ENCODE measurements at places on chromosomes 16 and 17.

DNA sequence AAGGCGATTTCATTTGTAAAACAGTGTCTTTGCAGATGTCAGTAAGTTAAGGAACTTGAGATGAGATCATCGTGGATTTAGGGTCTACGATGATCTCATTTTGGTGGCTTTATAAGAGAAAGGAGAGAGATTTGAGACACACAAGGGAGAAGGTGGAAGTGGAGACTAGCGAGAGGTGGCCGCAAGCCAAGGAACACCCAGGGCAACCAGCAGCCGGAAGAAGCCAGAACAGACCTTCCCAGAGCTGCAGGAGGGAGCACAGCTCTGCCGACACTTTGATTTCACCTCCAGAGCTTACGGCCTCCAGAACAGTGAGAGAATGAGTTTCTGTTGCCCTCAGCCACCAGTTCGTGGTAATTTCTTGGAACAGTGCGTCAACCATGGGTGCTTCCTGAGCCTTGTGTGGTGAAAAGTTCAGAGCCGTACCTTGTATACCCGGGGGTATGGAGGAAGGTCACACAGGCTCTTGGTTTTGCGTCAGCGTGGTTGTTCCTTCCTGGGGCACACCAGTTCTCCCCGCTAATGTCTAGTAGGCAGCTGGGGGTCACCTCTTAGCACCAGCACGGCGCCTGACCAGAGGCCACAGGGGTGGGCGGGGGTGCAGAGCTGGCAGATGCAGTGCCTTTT lies 12.9 kb upstream of the SEC14L1 start:
- H3K4me3 ChIP-seq: no peak overlapping the region
- no peaks in the 10 kb centered on the region for H3K36me3 ChIP-seq
- peak overlapping the region; percentile 40 for H3K27ac ChIP-seq
- peak; percentile 66 for DNase-seq
- no peaks in the 10 kb centered on the region for H3K4me1 ChIP-seq

DNA sequence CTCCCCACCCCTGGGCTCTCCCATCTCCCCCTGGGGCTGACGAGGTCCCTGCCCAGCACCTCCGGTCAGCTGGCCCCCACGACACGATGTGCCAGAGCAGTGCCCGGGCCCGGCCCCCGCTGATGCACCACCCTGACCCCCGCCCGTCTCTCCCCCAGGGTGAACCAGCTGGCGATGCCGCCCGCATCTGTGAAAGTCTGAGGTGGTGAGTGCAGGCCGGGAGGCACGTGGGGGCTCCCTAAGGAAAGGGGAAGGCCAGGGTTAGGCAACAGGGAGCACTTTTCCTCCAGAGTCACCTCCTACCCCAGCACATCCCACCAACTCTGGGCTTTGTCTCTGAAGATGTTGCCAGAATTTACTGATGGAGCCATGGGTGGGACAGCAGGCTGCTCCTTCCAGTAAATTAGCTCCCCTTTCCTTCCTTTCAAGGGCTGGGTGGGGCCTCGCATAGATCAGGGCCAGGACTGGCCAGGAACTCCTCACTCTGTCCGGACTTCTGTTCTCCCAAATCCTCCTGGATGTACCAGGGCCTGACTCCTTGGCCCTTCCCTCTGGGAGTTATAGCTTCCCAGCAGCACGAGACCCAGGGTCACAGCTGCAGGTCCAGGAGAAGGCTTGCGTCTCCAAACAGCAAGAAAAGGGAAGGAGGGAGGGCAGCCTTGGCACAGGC lies 18.3 kb downstream of the MYBBP1A start:
- H3K27ac ChIP-seq: no peak overlapping the region
- no peak for DNase-seq
- no peaks in the 10 kb centered on the region for H3K27me3 ChIP-seq
- peaks cover 5% of the 10 kb centered on the region for H3K4me1 ChIP-seq
- H3K4me3 ChIP-seq: no peak overlapping the region

GRCh38 chr16:69237296-69237695 lies 50.3 kb downstream of the SNTB2 start:
- H3K4me1 ChIP-seq: no peaks in the 10 kb centered on the region
- H3K27me3 ChIP-seq: no peaks in the 10 kb centered on the region
- DNase-seq: no peak
- H3K27ac ChIP-seq: no peak overlapping the region
- H3K4me3 ChIP-seq: no peak overlapping the region

DNA sequence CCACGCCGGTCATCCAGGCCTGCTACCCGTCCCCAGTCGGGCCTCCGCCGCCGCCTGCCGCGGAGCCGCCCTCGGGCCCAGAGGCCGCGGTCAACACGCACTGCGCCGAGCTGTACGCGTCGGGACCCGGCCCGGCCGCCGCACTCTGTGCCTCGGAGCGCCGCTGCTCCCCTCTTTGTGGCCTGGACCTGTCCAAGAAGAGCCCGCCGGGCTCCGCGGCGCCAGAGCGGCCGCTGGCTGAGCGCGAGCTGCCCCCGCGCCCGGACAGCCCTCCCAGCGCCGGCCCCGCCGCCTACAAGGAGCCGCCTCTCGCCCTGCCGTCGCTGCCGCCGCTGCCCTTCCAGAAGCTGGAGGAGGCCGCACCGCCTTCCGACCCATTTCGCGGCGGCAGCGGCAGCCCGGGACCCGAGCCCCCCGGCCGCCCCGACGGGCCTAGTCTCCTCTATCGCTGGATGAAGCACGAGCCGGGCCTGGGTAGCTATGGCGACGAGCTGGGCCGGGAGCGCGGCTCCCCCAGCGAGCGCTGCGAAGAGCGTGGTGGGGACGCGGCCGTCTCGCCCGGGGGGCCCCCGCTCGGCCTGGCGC lies 2.4 kb downstream of the HIC1 start:
- peaks cover 13% of the 10 kb centered on the region for H3K4me1 ChIP-seq
- no peak for DNase-seq
- H3K4me3 ChIP-seq: peak overlapping the region; percentile 59
- no peaks in the 10 kb centered on the region for H3K36me3 ChIP-seq

GRCh38 chr16:12158428-12158827 lies 181.9 kb downstream of the SNX29 start:
- no peaks in the 10 kb centered on the region for H3K36me3 ChIP-seq
- H3K27me3 ChIP-seq: no peaks in the 10 kb centered on the region
- no peak for DNase-seq
- H3K27ac ChIP-seq: no peak overlapping the region
- no peaks in the 10 kb centered on the region for H3K4me1 ChIP-seq
- H3K4me3 ChIP-seq: no peak overlapping the region

- no peak overlapping the region for H3K27ac ChIP-seq
- no peak for DNase-seq
- no peak overlapping the region for H3K4me3 ChIP-seq
- no peaks in the 10 kb centered on the region for H3K27me3 ChIP-seq
- peaks cover 8% of the 10 kb centered on the region for H3K36me3 ChIP-seq
These were observed 42.8 kb downstream of the COG7 start for GRCh38 chr16:23410176-23410575.

DNA sequence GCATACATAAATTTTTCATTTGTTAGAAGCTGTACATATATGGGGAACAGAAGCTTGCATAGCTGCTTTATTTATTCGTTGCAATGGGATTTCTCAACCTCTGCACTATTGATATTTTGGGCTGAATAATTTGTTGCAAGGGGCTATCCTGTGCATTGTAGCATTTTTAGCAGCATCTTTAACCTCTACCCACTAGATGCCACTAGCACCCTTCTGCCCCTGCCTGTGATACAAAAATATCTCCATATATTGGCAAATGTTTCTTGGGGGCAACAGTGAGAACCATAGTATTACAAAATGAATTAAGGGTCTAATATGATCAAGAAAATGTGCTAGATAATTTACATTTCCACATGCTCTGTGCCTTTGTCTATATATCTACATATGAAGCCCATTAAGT lies 1401.0 kb downstream of the CDH11 start:
- no peaks in the 10 kb centered on the region for H3K27me3 ChIP-seq
- no peaks in the 10 kb centered on the region for H3K36me3 ChIP-seq
- no peak overlapping the region for H3K4me3 ChIP-seq
- H3K27ac ChIP-seq: no peak overlapping the region

- H3K36me3 ChIP-seq: peaks cover 15% of the 10 kb centered on the region
- H3K4me1 ChIP-seq: no peaks in the 10 kb centered on the region
- no peak overlapping the region for H3K27ac ChIP-seq
- no peak overlapping the region for H3K4me3 ChIP-seq
- H3K27me3 ChIP-seq: no peaks in the 10 kb centered on the region
- DNase-seq: no peak
These were observed 63.8 kb downstream of the SEC14L1 start for GRCh38 chr17:77204536-77204935.

- H3K27ac ChIP-seq: no peak overlapping the region
- H3K4me1 ChIP-seq: no peaks in the 10 kb centered on the region
- DNase-seq: no peak
- no peaks in the 10 kb centered on the region for H3K27me3 ChIP-seq
These were observed 72.3 kb downstream of the CDK5R1 start for GRCh38 chr17:32558997-32559650.

DNA sequence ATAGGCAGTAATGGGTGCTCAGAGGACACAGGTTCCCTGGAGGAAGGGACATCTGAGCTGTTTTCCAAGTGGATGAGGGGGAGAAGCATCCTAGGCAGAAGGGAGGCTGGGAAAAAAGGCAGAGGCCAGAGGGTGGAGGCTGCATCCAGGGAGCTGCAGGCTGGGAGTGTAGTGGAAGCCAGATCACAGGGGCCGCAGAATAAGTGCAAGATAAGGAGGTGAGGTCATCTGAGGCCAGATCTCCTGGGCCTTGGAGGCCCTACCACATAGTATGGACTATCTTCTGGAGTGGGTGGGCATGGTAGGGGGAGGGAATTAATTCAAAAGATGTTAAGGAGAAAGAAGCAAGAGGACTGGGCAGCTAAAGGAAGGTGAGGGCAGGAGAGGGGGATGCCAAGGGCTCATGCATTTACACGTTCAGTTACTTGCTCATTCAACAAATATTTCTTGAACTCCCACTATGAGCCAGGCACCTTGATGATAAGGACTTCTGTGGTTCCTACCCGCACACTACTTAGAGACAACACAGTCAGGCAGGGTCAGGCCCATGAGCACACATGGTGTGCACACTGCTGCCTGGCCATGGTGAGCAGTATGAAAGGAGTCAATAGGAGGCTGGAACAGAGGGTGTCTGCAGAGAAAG lies 2.4 kb upstream of the RIPOR1 start:
- no peak for DNase-seq
- H3K36me3 ChIP-seq: no peaks in the 10 kb centered on the region
- H3K27me3 ChIP-seq: peaks cover 5% of the 10 kb centered on the region

DNA sequence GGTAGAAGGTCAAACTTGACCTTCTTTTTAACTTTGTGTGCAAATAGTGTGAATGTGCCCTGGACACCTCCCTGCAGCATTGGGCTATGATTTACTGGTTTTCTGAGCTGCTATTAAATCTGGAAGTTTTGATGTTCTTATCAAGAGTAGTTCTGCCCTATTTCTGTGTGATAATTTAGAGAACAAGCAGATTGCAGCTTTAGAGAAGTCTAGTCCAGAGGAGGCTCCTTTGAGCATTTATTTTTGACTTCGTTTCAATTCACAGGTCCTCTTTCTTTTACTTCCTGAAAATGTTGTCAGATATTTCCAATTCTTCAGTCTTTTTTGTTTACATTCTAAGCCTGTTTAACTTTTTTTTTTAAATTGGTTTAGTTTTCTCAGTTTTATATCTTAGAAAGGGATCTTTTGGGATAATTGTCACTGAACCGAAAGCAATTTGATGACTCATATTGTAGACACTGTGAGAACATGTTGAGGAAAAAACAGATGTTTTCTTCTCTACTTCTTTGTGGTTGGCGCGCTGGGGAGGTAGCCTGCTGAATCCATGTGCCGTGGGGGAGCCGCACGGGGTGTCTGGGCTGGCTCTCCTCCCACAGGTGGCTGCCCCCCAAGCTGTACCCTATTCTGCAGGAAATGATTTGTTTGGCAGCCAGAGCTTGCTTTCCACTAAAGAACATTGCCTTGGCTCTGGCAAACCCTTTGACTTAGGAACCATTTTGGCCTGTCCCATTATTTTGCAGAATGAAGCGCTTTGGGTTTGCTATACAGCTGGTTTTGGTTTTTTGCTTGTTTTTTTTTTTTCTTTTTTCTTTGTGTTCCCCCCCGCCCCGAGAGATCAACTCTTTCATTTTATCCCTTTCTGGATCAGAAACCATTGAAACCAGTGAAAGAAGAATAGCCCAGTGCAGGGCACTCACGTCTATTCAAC lies 53.4 kb downstream of the MFSD11 start:
- no peak overlapping the region for H3K27ac ChIP-seq
- H3K4me1 ChIP-seq: no peaks in the 10 kb centered on the region
- no peaks in the 10 kb centered on the region for H3K27me3 ChIP-seq
- DNase-seq: no peak

DNA sequence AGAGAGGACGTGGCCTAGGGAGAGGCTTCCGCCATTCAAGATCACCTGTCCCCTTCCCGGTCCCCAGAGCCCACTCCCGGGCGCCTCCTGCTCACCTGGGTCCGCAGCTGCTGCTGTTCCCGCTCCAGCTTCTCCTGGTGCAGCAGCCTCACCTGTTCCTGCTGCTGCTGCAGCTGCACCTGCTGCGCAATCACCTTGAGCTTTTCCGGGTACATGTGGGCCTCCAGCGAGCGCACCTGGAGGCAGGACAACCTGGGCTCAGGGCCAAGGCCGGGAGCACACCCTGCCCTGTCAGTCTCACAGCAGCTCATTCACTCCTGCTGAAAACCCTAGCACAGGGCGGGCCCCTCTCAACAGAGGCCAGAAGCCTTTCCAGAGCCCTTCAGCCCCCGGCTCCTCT lies 12.5 kb downstream of the TFAP4 start:
- H3K36me3 ChIP-seq: no peaks in the 10 kb centered on the region
- H3K27me3 ChIP-seq: no peaks in the 10 kb centered on the region
- no peak overlapping the region for H3K4me3 ChIP-seq
- H3K4me1 ChIP-seq: peaks cover 4% of the 10 kb centered on the region

DNA sequence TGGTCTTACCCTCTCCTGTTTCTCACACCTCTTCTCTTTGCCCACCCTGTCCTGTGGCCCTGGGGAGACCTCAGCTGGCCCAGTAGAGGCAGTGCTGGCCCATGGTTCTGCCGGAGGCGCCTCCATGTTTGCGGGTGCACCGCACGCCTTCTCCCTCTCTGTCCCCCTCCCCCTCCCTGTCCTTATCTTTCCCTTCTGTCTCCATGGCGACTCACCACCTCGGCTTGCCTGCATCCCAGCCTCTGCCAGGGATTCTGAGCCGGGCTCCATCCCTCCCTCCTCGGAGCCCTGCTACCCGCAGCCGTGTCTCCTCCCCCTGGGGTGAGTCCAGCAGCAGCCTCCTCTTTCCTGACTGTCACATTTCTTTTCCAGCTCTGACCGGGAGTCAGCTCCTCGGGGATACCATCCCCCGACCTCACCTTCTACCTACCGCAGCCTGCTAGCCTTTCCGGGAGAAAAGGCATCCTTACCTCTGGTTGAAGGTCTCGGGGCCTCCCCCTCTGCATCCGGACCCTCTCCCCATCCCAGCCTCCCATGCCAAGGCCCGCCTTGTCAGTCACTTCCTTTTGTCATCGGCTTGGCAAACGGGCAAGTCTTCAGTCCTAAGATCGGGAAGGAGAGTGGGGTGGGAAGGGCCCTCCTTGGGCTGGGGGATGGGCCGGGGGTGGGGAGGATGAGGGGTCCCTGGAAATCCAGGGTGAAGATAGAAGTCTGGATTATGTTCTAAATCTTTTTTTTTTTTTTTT lies at the start of gene RNF112:
RNF112 (plus strand) TSS at position 358 of the 746 bp plus-strand sequence; CDS start at position 535, 177 bp downstream.
- H3K4me3 ChIP-seq: no peak within 1 kb of the TSS
- H3K27me3 ChIP-seq: no peaks in the 10 kb centered on the region
- no peak for DNase-seq
- no peaks in the 10 kb centered on the region for H3K4me1 ChIP-seq
- H3K27ac ChIP-seq: no peak within 1 kb of the TSS

- DNase-seq: no peak
- H3K36me3 ChIP-seq: no peaks in the 10 kb centered on the region
- H3K4me3 ChIP-seq: no peak overlapping the region
- no peak overlapping the region for H3K27ac ChIP-seq
These were observed 263.0 kb downstream of the FTO start for GRCh38 chr16:53966821-53967571.
